ENCODE measurements at places on chromosomes 4 and X.

DNA sequence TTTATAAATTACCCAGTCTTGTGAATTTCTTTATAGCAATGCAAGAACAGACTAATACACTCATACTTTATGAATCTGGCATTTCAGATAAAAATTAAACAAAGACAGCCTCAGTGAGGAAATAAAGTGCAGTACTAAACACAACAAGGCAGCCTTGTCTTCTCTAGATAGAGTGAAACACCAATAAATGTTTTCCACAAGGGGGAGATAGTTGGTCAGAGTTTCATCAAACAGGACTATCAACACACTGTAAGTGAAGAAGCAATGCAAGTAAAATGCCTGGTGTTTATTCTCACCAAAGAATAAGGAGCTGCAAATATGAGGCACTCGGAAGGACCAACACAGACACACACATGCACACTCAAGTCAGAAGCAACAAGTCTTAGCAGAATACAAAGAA, 62.8 kb downstream of the FAM9B start:
- no peak for DNase-seq

GRCh38 chr4:20368926-20369325, 117.2 kb downstream of the SLIT2 start:
- no peak for DNase-seq

DNA sequence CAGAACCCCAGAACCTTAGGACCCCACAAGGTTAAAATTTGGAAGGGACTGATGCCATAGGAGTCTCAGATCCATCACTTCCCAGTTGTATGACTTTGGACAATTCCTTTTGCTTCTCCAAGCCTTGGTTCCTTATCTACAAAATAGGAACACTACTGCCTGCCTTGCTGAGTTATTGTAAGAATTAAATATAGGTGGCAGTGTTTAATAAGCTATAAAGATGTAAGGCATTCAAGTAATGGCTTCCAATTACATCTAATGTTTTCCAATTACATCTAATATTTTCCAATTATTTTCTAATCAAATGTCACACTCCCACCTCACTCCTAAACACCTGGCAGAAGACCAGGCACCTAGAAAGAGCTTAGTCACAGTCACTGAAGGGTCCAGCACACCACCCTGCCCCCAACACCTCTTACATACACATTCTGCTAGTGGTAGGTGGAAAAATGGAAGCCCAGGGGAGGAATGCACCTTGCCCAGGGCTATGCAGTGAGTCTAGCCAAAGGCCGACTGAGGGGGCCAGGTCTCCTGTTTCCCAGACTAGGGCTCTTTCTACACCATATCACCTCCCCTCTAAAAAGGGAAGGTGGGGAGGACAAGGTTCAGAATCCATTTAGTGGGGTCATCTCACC, 24.5 kb upstream of the KDM5C start:
- DNase-seq: no peak

DNA sequence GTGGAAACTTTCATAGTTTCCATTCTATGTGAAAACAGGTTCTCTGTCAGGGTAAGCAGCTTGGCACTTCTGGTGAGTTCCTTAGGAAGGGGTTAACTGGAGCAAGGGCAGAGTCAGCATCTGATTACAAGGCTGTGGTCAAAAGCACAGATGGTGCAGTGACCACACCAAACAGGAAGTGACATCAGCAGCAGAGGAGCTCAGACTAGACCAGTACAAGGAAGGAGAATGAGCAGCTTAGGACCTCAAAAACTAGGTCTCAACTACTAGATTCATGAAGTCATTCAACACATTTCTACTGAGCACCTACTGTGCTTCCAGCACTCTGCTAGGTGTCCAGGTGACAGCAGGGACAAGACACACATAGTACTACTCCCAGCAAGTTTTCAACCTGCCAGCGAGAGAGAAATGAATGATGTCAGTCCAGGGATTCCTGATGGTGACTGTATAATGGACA, 130.2 kb downstream of the AMELX start:
- DNase-seq: no peak

GRCh38 chr4:111499291-111499690, 646.0 kb upstream of the FAM241A start:
- no peak for DNase-seq

DNA sequence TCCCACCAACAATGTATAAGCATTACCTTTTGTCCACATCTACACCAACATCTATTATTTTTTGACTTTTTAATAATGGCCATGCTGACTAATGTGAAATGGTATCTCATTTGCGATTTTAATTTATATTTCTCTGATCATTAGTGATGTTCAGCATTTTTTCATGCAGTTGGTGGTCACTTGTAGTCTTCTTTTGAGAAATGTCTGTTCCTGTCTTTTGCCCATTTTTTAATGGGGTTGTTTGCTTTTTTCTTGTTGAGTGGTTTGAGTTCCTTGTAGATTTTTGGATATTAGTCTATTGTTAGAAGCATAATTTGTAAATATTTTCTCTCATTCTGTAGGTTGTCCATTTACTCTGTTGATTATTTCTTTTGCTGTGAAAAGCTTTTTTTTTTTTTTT, 36.8 kb upstream of the PDLIM5 start:
- no peak for DNase-seq

DNA sequence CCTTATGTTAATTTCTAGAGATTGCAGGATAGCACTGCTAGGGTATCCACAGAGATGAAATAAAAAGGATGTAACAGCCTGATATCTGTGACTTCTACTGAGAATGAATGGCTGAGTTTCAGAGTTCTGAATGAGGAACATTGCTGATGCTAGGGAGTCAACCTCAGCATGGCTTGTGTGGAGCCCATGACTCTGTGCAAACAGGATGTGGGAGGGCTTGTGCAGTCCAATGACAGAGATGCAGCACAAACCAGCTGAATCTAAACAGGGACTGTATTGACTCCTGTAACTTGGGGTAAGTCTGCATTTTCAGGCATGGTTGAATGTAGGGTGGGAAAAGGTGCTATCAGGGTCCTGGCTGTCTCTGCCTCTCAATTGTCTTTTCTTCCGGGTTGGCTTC, 5.3 kb upstream of the RASL11B start:
- no peak for DNase-seq

DNA sequence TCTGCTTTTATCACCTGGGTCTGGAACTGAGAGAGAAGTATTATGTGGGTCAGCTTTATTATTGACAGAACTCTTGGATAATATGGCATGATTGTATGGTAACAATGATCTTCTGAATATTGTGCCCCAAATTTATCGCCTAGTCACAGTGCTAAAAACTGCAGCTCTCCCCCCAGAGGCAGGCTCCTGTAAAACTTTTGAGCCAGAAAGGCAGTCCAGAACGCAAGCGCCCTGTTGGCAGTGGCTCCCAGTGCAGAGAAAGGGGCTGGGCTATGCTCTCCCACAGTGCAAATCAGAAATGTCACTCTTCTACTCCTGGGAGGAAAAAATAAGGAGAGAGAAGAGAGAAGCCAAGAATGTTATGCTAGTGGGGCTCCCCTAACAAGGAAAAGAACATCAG, 50.5 kb downstream of the HELT start:
- no peak for DNase-seq

GRCh38 chrX:2486476-2487133, 14.2 kb downstream of the DHRSX start:
- no peak for DNase-seq

DNA sequence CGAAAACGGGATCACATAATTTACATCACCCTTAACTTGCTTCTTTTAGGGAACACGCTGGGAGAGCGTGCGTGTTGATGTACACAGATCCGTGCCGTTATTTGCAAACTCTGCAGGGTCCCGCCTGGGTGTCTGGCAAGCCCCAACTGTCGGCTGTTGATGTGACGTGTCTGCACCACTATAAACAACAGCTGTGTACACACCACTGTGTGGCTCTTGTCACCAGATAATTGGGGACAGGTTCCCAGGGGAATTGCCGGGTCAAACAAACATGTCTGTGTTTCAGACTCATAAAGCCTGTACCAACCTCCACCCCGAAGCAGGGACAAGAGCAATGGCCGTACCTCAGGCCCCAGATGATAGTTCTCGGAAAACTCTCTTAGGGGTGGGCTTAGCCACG, 105.0 kb upstream of the AFAP1 start:
- DNase-seq: no peak

DNA sequence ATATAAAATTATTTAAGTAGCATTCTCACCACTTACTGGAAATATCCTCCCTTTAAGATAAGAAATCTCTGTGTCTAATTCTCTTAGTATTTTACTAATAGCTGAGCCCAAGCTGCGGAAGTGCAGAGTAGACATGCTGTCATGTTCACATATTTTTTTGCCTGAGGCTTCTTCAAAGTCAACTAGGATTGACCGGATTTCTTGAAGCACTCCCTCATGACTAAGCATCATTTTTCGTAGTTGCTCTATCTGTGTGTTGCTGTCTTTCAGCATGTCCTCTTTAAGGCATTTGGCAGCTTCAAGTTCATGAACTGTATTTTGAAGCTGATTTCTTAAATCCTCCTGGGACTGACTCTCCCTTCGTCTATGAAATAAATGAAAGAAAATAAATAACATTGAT, 36.9 kb downstream of the CCDC158 start:
- DNase-seq: no peak

- no peak for DNase-seq
Measured at GRCh38 chr4:115219315-115219860, 106.0 kb upstream of the NDST4 start.

DNA sequence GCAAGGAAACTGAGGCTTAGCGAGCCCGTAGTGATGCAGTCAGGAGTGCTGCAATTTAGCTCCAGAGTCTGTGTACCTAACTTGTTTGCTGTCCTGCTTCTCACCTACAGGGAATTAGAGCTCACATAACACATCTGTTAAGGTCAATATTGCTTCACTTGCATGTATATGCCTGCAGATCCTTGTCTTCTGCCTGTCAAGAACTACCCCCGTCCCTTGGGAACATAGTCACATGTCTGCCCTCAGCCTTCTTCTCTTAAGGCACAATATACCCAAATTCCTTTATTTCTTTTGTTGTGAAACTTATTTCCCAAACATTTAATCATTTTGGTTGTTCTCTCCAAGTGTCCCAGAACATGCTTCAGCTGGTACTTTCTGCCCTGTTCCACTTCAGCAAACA, 103.3 kb upstream of the LEF1 start:
- DNase-seq: no peak

DNA sequence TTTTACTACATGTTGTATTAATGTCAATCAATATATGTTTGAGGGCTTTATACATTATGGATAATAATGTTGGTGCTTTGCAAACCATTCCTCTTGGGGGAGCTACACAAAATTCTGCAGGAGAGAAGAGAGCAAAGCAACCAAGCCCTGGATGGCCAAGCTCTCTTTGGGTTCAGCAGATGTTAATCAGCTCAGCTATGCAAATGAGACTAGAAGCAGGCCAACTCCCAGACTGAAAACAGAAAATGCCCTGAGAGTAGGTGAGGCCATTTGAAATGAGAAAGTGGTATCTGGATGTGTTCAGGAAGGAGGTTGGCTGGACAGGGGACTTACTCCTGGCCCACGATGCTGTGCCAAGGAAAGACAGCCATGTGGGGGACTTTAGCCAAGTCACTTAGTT, 387.0 kb downstream of the BCOR start:
- DNase-seq: no peak

DNA sequence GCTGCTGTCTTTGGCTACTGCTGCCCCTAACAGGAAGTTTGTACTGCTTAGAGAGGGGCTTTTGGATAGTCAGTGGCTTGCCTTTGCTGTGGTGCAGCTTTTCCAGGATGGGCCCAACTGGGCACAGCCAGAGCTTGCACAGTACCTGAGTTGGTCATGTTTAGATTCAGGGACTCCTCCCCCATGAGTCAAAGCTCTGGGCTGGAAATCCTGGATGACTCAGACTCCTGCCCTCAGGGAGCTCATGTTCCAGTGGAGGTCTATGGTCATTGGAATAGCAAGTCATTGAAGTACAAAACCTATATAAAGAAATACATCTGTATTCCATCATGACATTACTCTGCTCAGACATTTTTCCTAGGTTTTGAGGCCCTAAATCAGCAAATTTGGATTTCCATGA, 66.7 kb upstream of the PJA1 start:
- DNase-seq: no peak

- DNase-seq: no peak
Measured at GRCh38 chr4:2948895-2949781, 14.1 kb downstream of the NOP14 start.

DNA sequence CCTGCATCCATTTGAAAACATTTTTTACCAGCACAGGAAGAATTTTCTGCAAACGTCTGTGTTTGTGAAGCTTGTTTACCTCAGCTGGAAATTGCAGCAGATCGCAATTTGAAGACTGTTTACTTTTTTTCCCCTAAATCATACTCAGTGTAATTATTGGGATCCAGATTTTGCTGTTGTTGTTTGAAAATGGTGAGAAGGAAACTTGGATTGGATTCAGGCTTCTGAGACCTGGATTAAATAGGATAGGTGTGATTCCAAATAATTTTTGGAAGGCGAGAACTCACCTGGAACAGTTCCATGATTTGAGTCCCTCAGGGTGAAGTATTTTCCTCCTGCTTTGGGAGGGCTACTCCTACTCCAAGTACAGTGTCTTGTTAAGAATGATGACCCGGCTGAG, 279.8 kb downstream of the STIM2 start:
- no peak for DNase-seq

- no peak for DNase-seq
Measured at GRCh38 chr4:79886557-79886956, 186.5 kb downstream of the ANTXR2 start.

DNA sequence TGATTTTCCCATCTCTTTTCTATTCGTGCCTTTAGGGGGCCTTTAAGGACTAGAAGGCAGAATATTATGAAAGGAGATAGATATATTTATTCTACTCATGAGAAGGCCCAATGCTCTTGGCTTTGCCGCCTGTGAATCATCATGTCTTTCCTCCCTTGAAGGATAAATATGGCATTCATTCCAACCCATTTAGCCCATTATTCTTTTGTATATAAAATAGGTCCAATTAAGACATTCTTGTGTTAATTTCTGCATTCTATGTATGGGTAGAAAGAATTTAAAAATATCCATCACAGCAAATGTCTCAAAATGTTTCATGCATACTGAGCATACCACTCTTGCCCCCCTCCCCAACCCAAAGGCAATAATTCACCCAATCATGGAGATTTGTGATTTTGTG, 115.1 kb downstream of the AFF2 start:
- no peak for DNase-seq

GRCh38 chr4:38111024-38111423, 150.8 kb downstream of the PTTG2 start:
- DNase-seq: no peak

DNA sequence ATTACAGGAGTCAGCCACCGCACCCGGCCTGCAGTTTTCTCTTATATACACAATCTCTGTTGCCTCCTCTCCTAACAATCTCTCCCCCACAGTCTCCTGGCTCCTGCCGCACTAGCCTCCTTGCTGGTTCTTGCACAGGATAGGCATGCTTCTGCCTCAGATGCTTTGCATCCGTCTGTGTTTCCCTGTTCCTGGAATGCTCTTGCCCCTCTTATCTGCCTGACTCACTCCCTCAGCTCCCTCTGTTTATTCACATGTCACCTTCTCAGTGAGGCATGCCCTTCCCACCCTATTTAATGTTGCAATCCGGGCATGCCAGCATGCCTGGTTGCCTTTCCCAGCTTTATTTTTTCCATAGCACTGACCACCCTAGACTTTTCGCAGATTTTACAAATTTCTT, 161.9 kb downstream of the PHF8 start:
- DNase-seq: no peak

All from activated CD4-positive, alpha-beta T cell treated with anti-CD3 and anti-CD28 coated beads, Interleukin-2, amount 50 U/mL, for 48 hours (primary cell).